ENCODE measurements at places on chromosomes 12 and 14.

- no peaks in the 10 kb centered on the region for H3K36me3 ChIP-seq
- H3K27me3 ChIP-seq = peaks cover 61% of the 10 kb centered on the region
Measured at GRCh38 chr14:96681829-96682228, 115.4 kb upstream of the VRK1 start.

GRCh38 chr14:89502966-89503365, 85.9 kb upstream of the FOXN3 start:
- H3K36me3 ChIP-seq = peaks cover 10% of the 10 kb centered on the region
- H3K4me1 ChIP-seq = peaks cover 24% of the 10 kb centered on the region
- DNase-seq = no peak
- H3K4me3 ChIP-seq = no peak overlapping the region
- no peak overlapping the region for H3K27ac ChIP-seq

DNA sequence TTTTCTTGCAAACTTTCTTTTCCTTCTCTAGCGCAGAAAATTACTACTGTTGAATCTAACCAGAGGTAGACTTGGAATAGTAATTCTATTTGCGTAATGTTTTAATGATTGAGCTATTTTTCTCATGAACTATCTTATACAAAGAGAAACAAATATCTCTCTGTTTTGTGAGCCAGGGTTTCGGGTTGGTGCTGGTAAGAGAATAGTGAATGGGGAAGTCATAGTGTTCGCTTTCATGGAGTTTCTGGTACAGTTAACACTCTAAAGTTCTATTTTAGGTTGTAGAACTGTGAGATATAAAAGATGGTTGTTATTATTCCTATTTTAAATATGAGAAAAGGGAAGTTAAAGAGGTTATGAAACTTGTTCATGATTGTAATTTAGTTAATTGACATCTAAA, 6.6 kb downstream of the CLEC1B start:
- H3K27ac ChIP-seq = no peak overlapping the region
- peaks cover 46% of the 10 kb centered on the region for H3K27me3 ChIP-seq
- no peaks in the 10 kb centered on the region for H3K36me3 ChIP-seq

DNA sequence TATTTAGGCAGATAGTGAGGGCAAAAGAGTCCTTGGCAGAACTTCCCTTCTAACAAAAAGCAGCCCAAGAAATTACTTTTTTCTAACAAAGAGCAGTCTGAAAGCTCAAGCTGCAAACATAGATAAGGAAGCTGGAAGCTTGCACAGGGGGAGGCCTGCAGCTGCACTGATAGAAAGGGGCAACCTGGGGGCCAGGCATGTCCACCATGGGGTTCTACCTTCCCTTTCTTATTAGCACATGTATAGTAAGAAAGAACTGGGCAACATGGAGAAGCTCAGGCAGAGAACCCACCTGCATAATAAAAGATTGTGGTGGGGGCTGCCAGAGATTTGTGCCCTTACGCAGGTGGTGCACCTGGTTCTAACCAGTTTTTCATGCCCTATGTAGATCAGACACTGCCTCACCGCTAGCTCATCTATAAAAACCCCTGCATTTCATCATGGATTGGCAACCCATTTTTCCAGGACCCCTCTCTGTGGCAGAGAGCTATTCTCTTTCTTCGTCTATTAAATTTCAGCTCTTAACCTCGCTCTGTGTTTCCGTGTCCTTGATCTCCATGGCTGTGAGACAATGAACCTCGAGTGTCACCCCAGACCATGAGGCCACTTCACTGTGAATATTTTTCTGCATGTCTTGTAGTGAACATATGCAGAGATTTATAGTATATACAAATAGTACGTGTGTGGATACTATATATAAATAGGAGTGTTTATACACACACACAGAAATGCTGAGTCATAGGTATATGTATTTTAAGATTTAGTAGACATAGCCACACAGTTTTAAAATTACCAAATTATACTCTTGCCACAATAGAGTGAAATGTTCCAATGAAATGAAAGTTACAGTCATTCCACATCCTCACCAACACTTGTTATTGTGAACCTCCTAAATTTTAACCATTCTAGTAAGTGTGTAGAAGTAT, 53.0 kb downstream of the PEX5 start:
- H3K4me1 ChIP-seq = no peaks in the 10 kb centered on the region
- H3K4me3 ChIP-seq = no peak overlapping the region
- no peaks in the 10 kb centered on the region for H3K36me3 ChIP-seq
- no peak overlapping the region for H3K27ac ChIP-seq
- no peak for DNase-seq
- H3K27me3 ChIP-seq = peaks cover 52% of the 10 kb centered on the region

- H3K27ac ChIP-seq = no peak overlapping the region
- peaks cover 1% of the 10 kb centered on the region for H3K36me3 ChIP-seq
- no peak for DNase-seq
- H3K4me1 ChIP-seq = no peaks in the 10 kb centered on the region
Measured at GRCh38 chr14:28773861-28774691, 7.5 kb downstream of the FOXG1 start.

DNA sequence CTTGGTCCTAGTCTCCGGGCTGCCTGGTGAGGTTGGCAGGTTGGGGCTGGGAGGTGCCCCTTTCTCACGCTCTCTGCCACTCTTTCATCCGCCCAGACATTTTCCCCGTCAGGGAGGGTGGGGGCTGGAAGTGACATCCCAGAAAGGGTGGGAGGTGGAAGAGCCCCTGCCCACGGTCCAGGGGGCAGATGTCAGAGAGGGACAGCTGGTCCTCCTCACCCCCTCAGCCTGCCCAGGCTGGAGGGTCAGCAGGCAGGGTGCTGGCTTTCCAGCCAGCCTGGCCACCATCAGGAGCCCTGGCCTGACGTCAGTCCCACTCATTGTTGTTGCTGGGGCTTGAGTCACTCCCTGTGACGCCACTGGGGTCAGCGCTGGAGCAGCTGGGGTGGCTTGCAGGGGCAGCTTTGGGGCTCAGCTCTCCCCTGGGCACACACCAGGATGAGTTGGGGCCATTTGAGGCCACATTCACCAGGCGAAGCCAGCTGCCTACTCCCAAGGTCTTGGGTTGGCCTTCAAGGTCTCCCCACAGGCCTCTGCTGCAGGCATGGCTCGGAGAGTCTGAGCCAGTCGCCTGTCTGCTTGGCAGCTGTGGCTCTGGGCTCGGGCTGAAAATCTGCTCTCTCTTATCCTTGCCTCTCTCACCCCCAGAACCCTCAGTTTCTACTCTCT, 5.7 kb upstream of the ATG101 start:
- peaks cover 31% of the 10 kb centered on the region for H3K27me3 ChIP-seq
- H3K36me3 ChIP-seq = no peaks in the 10 kb centered on the region
- H3K27ac ChIP-seq = peak overlapping the region; percentile 47
- no peak for DNase-seq

DNA sequence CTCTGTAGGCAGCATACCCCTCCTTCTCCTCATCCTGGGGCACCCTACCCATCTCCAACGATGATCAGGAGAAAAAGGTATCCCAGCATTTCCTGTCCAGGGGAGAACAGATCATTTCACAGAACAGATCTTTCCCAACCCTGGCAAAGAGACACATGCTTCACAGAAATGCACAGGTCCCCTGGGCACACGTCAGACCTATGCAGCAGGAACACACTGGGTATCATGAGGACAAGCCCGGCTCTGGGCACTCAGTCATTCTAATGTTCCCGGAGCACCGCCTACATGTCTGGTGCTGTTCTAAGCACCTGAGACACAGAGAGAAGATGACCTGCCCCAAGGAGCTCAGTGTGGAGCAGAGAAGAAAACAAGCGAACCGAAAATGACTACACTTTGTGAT, 56.2 kb downstream of the ACTN1 start:
- no peak overlapping the region for H3K4me3 ChIP-seq
- H3K36me3 ChIP-seq = peaks cover 10% of the 10 kb centered on the region
- DNase-seq = no peak
- no peak overlapping the region for H3K27ac ChIP-seq

- peaks cover 60% of the 10 kb centered on the region for H3K27me3 ChIP-seq
- no peak overlapping the region for H3K4me3 ChIP-seq
- no peak overlapping the region for H3K27ac ChIP-seq
- DNase-seq = no peak
- no peaks in the 10 kb centered on the region for H3K4me1 ChIP-seq
- peaks cover 3% of the 10 kb centered on the region for H3K36me3 ChIP-seq
Measured at GRCh38 chr12:3165078-3165980, 88.2 kb downstream of the TSPAN9 start.

DNA sequence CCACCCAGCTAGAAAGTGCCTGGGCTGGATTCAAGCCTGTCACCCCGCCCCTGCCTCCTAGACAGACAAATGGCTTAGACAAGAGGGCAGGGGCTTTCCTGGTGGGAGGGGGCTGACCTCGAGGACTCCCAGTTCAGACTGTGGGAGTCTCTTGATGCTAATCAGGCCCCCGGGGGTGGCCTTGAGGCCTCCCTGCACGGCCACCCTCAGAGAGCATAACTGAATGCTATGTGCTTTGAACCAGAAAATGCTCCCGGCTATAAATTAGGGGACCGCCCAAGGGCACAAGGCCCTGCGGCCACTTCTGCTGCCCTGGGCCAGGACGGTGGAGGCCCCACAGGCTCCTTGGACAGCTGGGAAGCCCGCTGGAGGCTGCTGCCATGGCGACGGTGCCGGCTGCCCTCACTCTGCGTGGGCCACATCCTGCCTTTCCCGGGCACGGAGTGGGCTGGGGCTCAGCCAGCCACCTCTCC, 111.0 kb upstream of the NCOR2 start:
- H3K36me3 ChIP-seq = no peaks in the 10 kb centered on the region
- no peak for DNase-seq
- no peak overlapping the region for H3K4me3 ChIP-seq

- no peaks in the 10 kb centered on the region for H3K36me3 ChIP-seq
- DNase-seq = no peak
- H3K27ac ChIP-seq = no peak overlapping the region
- no peaks in the 10 kb centered on the region for H3K27me3 ChIP-seq
- no peak overlapping the region for H3K4me3 ChIP-seq
- H3K4me1 ChIP-seq = no peaks in the 10 kb centered on the region
Measured at GRCh38 chr12:77837876-77838291, 7.2 kb downstream of the NAV3 start.

- no peaks in the 10 kb centered on the region for H3K36me3 ChIP-seq
- H3K4me1 ChIP-seq = no peaks in the 10 kb centered on the region
- DNase-seq = no peak
- no peak overlapping the region for H3K4me3 ChIP-seq
- H3K27ac ChIP-seq = no peak overlapping the region
Measured at GRCh38 chr12:1869145-1869544, 48.8 kb downstream of the LRTM2 start.

DNA sequence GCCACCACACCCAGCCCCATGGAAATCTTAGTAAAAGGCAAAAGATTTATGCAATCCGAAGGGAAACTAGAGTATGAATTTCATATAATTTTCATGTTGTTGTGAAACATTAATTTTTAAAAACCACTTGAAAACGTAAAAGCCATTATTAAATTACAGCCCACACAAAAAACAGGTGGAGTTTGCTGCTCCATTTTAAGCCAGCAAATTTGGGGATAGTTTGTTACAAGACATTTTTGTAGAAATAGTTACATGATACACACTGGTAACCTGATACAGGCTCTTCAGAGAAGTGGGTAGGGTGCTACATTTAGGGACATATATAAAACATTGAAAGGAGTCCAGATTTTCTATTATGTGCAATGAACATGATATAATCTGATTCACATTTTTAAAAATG, 17.6 kb downstream of the GNPTAB start:
- peaks cover 5% of the 10 kb centered on the region for H3K36me3 ChIP-seq
- DNase-seq = no peak
- H3K4me3 ChIP-seq = no peak overlapping the region
- no peak overlapping the region for H3K27ac ChIP-seq
- no peaks in the 10 kb centered on the region for H3K27me3 ChIP-seq
- peaks cover 36% of the 10 kb centered on the region for H3K4me1 ChIP-seq

DNA sequence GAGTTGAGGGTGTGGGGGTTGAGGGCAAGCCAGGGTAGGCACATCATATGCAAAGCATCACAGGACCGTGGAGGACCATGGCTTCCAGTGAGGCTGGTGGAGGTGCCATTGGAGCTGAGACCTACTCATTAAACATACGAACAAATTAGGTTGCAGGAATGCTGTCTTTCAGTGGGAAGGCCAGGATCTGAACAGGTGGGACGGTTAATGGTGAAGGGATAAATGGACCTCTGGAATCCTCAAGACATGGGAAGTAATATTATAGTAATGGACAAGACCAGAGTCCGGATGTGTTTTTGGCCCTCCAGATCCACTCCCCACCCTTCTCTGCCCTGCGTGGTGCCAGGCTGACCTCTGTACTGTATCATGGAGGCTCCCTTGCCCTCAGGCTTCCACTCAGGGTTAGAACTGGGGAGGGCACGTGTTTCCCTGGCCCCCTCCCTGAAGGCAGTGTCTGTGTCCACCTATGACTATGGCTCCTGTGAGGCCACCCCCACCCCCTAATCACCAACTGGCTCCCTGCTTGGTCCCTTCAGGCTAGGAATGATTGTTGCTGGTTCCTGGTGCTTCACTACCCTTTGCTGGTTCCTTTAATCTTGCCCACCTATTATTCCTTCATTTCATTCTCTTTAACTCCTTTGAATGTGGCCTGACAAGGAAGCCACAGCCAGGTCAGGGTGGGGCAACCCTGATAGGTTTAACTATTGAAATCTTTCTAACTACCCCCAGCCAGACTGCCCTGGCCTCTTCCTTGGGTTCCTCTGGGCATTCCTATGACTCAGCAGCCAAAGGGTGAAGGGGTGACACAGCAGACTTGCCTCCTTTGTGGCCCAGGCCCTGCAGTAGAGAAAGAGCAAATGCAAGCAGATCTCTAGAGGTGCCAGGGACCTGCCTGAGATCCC, 10.7 kb downstream of the DHRS2 start:
- no peak overlapping the region for H3K27ac ChIP-seq
- H3K4me3 ChIP-seq = no peak overlapping the region
- DNase-seq = no peak
- peaks cover 4% of the 10 kb centered on the region for H3K4me1 ChIP-seq
- H3K36me3 ChIP-seq = no peaks in the 10 kb centered on the region

- H3K27me3 ChIP-seq = no peaks in the 10 kb centered on the region
- no peak overlapping the region for H3K4me3 ChIP-seq
- H3K36me3 ChIP-seq = no peaks in the 10 kb centered on the region
- H3K27ac ChIP-seq = no peak overlapping the region
- no peak for DNase-seq
- H3K4me1 ChIP-seq = no peaks in the 10 kb centered on the region
Measured at GRCh38 chr12:77256956-77257355, 191.6 kb upstream of the E2F7 start.

DNA sequence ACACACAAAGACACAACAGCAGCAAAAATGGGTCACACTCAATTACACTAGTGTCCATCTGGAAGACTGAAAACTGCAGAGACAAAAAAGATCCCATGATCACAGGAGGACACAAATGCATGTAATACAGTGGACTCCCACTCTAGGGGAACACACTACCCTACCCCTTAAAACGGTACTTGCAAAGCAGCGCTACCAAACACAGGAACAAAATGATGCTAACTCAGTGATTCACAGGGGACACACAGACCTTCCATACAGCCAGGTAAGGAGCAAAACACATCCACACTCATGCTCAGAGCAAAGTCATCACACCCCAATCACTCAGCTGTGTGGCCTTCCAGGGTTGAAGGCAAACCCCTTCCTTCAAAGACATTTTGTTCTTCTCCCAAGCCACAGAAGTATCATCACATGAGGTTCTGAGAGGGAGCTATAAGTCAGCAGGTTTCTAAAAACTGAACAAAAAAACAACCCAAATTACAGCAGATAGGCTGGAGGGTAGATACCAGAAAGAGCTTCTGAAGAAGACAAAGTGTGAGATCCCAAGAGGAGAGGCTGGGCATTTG, 14.8 kb downstream of the SMUG1 start:
- DNase-seq = no peak
- no peak overlapping the region for H3K4me3 ChIP-seq
- peaks cover 6% of the 10 kb centered on the region for H3K4me1 ChIP-seq
- no peak overlapping the region for H3K27ac ChIP-seq
- H3K36me3 ChIP-seq = no peaks in the 10 kb centered on the region
